ENCODE measurements at places on chromosomes 2 and 18.

- DNase-seq, result no peak
These were observed 16.9 kb downstream of the SMIM21 start for GRCh38 chr18:75410611-75411010.

DNA sequence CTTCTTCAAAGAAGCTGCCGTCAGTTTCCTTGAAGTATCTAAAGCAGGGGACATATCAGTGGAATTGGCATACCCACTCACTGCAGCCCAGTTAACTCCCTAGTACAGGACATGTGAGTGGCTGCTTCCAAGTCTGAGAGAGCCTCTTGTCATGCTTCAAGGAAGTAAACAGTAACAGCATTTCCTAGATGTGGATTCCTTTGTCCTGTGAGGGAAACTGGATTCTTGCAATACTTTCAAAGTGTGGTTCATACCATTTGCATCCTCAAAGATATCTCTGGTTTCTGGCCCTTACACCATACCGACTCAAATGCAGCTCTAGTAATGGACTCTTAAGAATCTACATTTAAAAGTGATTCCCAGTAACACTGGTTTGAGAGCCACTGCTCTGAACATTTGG is 87.2 kb downstream of the ESCO1 start:
- DNase-seq, result no peak

GRCh38 chr2:46771309-46771708 is 144.3 kb downstream of the MCFD2 start:
- DNase-seq, result no peak

DNA sequence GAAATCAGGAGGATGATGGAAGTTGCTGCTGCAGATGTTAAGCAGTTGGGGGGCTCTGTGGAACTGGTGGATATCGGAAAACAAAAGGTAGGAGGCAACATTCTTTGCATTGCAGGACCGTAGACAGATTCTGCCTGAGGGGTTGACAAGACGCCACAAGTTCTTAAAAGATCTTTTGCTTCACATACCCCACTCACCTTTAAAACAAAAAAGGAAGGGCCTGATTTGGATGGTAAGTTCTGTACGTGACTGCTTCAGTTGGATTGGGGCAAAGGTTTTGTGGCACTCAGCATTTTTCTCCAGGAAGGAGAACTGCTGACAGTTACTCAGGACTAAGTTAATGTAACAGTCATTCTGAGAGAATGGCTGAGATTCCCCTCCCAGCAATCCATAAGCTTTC is 5.2 kb downstream of the CNDP2 start:
- DNase-seq, result no peak

DNA sequence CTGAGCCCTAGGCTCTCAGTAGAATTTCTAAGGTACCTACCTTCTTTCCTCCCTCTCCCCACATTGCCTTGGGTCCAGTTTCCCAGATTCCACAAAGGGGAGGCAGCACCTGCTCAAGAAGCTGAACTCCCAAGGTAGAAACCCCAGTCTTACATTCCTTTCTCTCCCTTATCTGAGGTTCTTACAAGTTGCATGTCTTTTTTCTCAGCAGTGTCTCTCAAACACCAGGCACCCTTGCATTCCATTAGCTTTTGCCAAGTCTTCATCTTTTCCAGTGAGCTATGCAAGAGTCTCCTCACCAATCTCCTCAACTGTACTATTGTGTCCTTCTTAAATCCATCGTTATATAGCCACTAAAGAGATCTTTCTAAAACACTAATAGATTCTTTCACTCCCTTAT is 4.1 kb upstream of the NT5C1B start:
- no peak for DNase-seq

DNA sequence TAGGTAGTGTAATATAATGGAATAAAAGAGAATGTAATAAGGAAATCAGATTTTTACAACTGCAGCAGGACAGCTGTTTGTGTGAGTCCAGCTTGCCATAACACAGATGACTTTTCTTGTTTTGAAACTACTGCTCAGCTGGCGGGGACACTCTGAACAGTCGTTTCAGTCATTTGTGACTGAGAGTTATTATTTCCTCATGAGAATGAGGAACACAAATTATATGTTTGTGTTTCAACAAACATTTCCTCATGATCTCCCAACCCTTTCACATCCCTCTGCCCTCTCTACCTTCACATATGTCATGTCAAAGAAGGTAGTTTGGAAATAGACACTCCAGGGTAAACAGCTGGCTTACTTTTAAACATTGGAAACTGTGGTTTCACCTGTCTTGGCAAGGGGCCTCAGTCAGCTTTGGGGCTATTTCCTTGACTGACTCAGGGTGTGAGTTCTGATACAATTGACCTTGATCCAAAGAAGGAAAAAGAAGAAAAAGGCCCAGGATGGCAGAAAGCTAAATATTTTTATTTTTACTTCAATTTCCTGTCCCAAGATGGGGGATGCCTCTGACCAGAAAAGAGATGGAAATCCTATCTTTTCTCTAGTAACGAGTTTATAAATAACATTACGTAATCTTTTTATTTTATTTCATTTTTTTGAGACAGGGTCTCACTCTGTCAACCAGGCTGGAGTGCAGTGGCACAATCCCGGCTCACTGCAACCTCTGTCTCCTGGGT is 593 bp downstream of the SP140L start:
- no peak for DNase-seq

- no peak for DNase-seq
These were observed 210.0 kb upstream of the SIX3 start for GRCh38 chr2:44731505-44731904.

DNA sequence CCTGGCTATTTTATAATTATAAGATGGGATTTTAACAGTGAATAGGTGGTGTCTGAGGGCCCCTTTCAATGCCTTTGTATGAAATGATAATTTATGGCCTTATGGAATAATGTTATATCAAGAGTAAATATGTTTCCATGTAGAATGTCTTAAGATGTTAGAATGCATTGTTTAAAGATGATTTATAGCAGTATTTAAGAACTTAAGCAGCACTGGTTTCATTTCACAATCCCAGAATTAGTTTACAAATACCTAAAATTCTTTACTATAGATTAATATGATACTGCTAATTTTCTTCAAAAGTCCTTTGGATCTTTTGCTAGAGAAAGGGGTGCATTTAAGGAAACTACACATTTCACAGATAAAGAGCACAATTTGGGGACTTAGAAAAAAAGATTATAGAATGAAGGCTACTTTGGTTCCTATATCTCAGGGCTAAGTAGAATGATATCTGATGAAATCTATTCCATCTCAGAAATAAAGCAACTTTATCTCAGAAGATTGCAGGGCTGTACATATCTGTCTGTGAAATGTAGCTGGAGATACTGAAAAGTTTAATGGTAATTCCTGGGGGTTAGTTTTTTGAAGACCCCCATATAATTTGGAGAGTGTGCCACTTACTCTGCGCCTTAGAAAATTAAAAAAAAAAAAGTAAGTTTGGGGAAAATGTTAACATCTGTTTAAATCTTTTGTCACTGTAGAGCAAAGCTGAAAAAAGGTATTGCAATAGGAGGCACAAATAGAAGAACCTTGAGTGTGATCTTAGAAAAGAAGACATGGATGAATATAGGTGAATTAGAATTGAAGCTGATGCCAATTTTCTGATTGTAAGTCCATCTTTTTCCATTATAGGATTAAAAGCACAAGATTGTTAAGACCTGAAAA is 123.4 kb downstream of the GULP1 start:
- no peak for DNase-seq

DNA sequence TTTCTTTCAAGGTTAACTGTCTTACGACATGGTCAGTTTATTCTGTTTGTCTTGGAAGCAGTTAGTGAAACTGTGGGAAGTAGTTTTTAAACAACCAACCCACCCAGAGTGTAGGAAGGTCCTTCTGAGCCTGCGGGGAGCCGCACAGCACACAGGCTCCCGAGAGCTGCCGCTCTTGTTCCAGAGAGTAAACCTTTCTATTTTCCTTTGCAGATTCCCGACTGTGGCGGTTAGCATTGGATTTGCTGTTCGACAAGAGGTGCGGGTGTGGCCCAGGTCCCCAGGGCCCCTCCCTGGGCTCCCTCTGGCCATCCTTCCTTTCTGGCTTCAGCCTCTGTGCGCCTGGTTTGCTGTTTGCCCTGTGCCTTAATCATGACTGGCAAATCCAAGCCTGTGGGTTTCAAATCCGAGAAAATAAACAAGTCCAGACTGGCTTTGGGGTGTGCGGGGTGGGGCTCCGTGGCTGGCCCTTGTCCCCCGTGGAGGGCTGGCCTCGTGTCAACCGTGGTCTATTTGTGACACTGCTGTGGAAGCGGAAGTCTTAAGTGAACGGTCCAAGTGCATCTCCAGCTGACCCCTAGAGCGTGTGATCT is 30.7 kb downstream of the IMPA2 start:
- peak; percentile 10 for DNase-seq

- no peak for DNase-seq
These were observed 354.2 kb downstream of the EN1 start for GRCh38 chr2:118493213-118493612.

GRCh38 chr2:223052548-223053483 is 826 bp downstream of the KCNE4 start:
- no peak for DNase-seq

- no peak for DNase-seq
These were observed 102.1 kb downstream of the MYOM1 start for GRCh38 chr18:3117493-3118192.

DNA sequence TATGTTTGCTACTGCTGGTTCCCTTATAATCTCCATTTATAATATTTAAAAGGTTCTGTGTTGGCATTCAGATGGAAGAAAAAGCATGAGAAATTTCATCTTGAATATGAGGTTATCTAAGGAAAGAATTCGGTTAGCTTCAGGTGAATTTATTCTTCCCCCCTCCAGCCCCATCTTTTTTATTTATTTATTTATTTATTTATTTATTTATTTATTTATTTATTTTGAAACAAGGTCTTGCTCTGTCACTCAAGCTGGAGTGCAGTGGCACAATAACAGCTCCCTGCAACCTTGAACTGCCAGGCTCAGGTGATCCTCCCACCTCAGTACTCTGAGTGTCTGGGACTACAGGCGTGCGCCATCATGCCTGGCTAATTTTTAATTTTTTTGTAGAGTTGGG is 95.5 kb upstream of the VWC2L start:
- no peak for DNase-seq

GRCh38 chr2:176079831-176080539 is 3.8 kb downstream of the EVX2 start:
- no peak for DNase-seq

DNA sequence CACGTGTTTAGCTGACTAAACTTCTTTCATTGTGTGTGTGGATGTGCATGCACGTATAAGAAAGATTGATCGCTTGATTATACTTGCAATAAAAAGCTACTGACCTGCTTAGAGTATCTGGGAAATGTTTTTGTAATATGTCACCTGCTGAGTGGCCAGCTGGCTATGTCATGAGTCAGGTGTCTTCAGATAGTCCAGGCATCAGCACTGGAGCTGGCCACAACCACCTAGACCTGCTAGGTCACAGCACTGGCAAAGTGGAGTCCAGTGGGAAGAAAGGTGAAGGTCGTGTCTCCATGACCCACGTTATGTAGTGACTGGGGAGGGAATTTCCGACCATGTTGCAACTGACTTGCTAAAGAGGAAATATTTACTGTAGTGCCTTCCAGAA is 147.0 kb downstream of the ESCO1 start:
- peak; percentile 92 for DNase-seq

DNA sequence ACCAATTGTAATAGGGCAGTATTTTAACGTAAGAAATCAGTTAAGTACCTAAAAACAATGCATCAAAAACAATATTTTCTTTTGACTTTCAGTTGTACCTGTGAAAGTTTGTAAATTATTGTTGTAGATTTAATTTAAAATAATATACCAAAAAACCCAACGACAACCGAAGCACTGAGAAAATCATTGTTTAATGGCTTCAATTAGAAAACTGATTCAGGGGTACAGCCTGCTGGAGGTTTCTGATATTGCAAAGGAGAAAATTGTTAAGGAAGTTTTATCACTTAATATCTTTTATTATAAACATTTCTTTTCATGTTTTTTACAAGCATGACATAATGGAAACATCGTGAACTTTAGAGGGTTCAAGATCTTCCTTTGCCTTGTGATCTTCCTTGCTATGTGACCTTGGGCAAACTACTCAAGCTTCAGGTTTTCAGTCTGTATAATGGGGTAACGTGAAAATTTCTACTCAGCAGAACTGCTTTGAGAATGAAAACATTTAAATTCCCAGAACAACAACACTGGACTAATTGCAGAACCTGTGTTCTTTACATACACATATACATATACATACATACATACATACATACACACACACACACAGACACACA is 76.3 kb upstream of the GLS start:
- no peak for DNase-seq

- DNase-seq, result no peak
These were observed 62.5 kb downstream of the GNAL start for GRCh38 chr18:11751341-11752115.

GRCh38 chr2:105490956-105491355 is 92.1 kb upstream of the FHL2 start:
- no peak for DNase-seq

DNA sequence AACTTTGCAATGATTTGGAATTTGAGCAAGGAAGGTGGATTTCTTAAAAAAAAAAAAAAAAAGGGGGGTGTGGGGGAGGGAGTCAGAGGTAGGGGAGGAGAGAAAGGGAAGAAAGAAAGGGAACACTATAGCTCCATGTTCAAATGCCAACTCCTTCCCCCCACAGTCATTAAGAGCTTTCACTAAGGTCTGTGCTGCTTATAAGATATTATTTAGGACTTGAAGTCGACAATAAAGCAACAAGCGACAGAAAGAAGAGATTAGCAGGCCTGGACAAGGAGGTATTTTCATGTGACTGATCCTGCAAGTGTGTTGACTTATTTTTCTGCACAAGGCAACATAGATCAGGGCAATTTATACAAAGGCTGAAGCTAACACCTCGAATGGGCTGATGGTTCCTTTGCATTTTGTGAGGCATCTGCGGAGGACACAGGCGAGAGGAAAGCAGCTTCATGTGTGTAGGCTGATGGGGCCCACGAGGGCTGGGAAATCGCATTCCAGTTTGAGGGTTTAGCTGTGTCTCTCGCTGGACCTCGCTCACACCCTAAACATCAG is 382.0 kb downstream of the SOX11 start:
- no peak for DNase-seq

DNA sequence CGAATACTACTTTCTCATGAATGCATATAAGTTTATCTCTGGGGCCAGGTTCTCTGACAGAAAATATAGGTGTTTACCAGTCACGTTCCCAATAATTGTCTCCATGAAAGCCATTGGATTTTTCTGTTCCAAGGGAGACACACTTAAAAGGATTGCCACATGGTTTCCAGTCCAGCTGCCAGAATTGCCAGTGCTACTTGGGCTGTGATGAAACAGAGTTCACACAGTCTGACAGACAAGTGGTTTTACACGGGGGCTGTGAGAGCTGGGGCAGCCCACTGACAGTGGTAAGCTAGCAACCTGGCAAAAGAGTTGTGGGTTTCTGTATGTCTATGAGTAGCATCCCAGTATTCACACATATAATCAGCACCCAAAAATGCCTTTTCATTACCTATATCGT is 27.7 kb upstream of the ATRAID start:
- peak; percentile 62 for DNase-seq

GRCh38 chr2:72846171-72847095 is 20.6 kb upstream of the EXOC6B start:
- no peak for DNase-seq

- DNase-seq, result peak; percentile 14
These were observed 70.2 kb upstream of the MEIS1 start for GRCh38 chr2:66364495-66365333.

GRCh38 chr2:98164256-98164655 is 77.3 kb downstream of the VWA3B start:
- peak; percentile 70 for DNase-seq
